Neural crest cell (in vitro differentiated cells): ENCODE measurements at places on chromosomes 5 and 9.
A peak's percentile ranks its signal among the peaks of the same experiment; 100 is the strongest.

DNA sequence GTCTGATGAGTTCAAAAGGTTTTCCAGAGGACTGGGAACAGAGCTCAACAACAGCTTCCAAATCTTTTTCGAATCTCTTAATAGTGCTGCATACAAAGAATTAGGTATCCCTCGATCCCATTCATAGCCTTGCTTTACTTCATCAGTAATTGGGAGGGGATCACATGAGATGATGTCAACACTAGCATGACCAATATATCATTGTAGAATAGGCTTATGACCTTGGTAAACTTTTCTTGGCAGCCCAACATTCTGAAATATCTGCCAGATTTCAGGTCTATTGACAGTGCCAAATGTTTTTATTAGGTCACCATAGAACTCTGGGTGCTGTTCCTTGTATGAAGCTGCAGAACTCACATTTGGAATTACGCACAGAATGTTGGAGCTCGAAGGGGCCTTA lies 228.9 kb downstream of the FGF10 start:
- DNase-seq: no peak

GRCh38 chr5:8355981-8356380 lies 487.0 kb downstream of the MTRR start:
- DNase-seq: no peak

GRCh38 chr9:108296056-108296455 lies 559.7 kb downstream of the ACTL7B start:
- no peak for DNase-seq

DNA sequence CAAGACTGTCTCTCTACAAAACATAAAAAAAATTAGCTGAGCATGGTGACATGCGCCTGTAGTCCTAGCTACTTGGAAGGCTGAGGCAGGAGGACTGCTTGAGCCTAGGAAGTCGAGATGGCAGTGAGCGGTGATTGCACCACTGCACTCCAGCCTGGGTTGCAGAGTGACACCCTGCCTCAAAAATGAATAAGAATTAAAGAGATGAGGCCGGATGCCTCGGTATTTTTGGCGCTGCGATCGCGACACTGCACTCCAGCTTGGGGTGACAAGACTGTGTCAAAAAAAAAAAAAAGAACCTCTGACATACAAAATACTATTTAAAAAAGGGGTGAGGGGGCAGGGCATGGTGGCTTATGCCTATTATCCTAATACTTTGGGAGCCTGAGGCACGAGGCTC lies 7.3 kb downstream of the GPBP1 start:
- no peak for DNase-seq

DNA sequence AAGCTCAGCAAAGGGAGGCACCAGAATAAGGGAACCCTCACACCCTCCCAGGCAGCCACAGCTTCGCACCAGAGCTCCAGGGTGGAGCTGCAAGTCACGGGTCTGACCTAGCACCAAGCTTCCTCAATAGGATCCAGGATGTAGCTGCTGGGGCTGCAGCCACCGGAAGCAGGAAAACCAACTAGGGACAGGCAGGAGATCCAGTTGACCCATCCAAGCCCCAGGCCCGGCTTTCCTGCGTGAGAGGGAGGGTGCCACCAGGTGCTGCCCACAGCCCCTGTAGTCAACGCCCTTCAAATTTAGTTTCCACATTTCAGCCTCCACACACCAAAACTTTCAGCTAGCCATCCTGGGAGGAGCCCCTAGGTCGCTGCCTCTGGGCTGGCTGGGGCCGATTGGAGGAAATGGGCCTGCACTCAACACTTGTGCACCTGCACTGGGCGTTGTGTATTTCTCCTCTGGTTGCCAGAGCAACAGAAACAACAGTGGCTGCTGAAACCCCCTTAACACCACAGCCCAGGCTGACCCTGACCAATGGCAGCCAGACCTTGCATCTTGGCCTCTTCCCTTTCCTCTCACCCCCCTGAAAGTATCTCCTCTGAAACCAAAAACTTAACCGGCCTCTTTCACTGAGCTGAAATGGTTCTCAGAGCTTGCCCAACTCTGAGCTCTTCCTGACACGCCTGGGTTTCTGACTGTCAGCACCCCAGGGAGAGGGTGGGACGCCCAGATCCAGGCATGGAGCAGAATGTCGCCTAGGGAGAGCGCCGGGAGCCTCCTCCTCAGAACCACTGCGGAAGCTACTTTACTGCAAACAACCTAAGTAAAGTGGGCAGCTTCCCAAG lies 226.5 kb upstream of the MAP3K1 start:
- DNase-seq: no peak

GRCh38 chr5:139882961-139883539 lies 87.4 kb downstream of the PSD2 start:
- DNase-seq: no peak

DNA sequence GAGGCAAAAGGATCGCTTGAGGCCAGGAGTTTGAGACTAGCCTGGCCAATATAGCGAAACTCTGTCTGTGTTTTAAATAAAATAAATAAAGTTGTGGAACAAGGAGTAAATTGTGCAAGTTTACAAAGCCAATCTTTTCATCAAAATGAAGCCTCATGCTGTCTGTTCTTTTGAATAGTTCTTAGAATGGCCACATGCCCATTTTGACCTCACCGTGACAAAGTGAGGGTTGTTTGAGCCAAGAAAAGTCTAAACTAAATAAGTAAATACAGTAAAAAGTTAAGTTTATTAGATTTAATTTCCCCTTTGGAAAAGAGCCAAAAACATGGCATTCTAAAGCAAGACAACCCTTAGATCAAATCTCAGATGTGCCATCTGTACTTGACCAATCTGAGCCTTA lies 165.7 kb downstream of the NDUFS4 start:
- DNase-seq: no peak

GRCh38 chr5:172414531-172415361 lies 39.6 kb downstream of the SH3PXD2B start:
- DNase-seq: no peak

- no peak for DNase-seq
Measured at GRCh38 chr5:1544294-1544961, 20.7 kb upstream of the LPCAT1 start.

DNA sequence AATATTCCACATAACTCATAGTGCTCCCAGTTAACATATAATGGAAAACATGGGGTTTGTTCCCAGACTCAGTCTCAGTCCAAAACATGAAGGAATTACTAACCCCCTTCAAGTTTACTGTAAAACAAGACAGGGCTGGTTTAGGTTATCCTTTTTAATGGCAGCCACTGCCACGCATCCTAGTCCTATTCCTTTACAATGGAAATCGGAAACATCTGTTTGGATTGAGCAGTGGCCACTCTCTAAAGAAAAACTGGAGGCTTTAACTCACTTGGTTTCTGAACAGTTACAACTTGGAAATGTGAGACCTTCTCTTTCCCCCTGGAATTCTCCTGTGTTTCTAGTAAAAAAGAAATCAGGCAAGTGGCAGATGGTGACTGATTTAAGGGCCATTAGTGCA lies 609.9 kb upstream of the ACO1 start:
- no peak for DNase-seq

DNA sequence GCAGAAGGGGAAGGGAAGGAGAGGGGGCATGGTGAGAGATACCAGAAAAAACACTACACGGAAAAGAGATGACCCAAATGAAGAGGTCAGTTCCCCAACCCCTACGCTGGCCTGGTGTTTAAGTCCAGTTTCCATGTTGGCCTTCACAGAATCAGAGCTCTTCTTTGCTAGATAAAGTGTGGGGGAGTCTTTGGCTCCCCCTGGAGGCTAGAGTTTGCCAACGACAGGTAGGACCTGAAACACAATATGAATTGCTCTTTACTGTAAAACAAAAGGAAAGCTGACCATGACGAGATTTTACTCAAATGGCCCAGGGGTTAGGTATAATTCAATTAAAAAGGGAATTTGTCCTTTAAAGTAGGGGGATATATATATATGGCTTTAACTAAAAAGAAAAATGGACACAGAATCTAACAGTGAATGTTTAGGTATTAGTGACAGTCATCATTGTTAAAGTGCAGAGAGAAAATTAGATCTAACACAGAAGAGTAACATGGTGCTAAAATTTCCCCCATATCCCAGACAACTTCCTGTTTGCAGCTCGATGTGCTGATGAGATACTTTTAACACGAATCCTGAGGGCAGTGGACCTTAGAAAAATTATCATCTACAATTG lies 92.0 kb downstream of the SV2C start:
- peak; percentile 53 for DNase-seq

GRCh38 chr5:154484393-154485095 lies 6.5 kb upstream of the HAND1 start:
- no peak for DNase-seq

- DNase-seq: no peak
Measured at GRCh38 chr5:127867022-127867783, 164.0 kb downstream of the CCDC192 start.

- DNase-seq: no peak
Measured at GRCh38 chr5:80299601-80300000, 20.2 kb upstream of the SPZ1 start.

GRCh38 chr5:150301901-150302300 lies 804 bp downstream of the ARSI start:
- DNase-seq: no peak

GRCh38 chr9:125745018-125745417 lies 2.2 kb upstream of the PBX3 start:
- no peak for DNase-seq

GRCh38 chr5:170643591-170643990 lies 139.8 kb downstream of the KCNIP1 start:
- DNase-seq: no peak

DNA sequence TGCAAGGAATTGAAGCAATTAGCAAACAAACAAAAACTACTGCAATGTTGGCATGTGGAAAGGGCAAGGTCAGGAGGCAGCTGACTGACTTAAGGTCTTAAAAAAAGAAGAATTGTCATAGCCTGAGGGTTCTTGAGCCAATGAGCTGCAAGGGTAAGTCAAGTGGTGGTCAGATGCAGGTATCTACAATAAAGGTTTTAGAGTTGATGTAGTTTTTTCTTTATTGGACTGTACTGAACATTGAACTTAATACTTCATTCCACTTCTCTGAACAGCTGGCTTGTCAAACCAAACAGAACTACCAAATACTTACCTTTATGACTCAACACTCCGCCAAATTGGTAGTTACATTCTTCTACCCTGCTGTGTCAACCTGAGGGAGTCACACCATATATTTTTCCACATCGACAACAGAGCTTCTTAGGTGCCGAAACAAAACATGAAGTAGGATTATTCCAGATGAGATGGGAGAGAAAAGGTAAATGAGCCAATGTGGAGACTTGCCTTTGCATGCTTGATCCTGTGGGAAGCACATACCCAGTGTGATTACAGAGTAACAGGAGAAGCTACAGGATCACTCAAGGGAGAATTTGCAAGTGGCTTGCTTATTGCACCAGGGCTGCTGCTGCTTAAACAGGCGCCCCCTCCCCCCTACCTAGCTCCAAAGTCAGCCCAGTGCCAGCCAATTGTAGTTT lies 35.3 kb downstream of the EQTN start:
- DNase-seq: no peak

DNA sequence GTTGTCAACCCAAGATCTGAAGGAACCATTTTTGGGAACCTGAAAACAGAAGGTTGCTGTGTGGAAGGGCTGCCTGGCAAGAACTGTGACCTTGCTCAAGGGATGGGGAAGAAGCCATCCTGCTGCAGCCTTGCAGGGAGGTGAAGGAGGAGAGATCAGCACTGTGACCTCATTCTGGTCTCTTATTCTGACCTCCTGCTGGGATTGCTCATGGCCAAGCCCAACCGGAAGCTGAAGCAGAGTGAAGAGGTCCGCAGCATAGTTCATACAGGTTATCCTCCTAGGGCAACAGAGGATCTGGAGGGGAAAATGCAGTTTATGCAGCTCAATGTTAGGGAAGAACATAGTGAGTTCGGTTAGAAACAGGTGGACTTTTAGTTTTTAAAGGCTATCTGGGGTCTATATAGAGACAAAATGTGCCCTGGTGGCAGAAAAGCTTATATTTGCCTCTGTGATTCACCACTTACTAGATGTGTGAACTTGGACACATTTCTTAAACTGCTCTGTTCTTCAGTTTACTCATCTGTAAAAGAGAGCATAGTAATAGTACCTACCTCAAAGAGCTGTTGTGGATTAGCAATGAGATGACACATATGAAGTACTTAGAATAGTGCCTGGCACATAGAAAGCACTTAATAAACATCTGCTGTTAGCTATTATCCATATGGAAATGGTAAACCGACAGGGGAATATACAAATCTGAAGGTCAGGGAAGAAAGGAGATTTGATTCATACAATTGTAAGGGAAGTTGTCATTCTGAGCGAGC lies 57.9 kb upstream of the BNC2 start:
- DNase-seq: no peak

DNA sequence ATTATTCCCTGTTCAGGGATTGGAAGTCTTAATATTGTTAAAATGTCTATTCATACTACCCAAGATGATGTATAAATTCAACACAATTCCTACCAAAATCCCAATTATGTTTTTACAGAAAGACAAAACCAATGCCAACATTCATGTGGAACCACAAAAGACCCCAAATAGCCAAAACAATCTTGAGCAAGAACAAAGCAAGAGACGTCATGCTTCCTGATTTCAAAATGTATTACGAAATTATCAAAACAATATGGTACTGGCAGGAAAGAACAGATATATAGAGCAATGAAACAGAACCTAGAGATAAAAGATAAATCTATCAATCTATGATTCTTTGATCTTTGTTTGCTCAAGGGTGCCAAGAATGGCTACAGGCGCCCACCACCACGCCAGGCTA lies 237.9 kb downstream of the TAF11L14 start:
- DNase-seq: no peak

DNA sequence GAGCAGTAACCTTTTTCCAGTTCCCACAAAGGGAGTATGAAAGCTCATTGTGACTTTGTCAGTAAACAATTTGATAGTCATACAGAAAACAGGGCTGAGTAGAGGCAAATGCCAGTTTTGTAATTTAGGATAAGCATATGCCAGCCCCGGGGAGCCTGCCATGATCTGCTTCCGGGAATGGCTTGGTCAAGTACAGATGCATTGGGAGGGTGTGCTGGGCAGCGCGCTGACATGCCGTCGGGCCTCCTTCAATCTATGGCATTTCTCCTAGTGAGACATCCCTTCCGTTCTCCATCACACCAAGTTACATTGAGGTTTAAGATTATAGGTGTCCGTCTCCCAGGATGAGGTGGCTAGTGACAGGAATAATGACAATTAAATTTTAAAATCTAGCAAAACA lies 48.6 kb downstream of the GNA14 start:
- DNase-seq: no peak

DNA sequence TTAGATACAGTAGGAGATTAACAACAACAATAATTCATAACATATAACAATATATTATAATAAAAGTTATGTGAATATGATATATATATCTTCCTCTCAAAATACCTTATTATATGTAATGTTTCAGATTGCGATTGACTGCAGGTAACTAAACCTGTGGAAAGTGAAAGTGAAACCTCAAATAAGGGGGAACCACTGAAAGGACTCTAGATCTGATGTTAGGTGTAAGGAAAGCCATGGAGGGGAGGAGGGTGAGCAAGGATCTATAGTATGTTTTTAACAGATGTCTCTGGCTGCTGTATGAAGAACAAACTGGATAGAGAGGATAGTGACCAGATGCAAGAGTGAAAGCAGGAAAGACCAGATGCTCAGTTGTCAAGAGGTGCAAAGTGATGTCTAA lies 5.8 kb upstream of the FSTL4 start:
- DNase-seq: no peak
